ENCODE measurements at places on chromosomes 3 and 15.
A peak's percentile ranks its signal among the peaks of the same experiment; 100 is the strongest.

GRCh38 chr15:59543721-59544547 is 67.6 kb upstream of the GCNT3 start:
- no peak for DNase-seq

DNA sequence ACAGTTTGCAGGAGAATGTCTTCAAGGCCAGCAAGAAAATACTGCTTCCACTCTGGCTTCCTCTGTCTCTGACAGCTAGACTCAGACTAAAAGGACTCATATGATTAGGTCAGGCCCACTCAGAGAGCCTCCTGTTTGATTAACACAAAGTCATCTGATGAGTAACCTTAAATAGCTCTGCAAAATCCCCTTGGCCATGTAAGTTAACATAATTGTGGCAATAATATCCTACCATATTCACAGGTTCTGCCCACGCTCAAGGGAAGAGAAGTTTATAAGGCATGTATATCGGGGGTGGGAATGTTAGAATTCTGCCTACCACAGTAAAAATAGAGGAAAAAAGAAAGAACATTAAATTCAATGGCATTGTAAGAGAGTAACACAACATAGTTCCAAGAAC is 20.6 kb upstream of the HHATL start:
- no peak for DNase-seq

DNA sequence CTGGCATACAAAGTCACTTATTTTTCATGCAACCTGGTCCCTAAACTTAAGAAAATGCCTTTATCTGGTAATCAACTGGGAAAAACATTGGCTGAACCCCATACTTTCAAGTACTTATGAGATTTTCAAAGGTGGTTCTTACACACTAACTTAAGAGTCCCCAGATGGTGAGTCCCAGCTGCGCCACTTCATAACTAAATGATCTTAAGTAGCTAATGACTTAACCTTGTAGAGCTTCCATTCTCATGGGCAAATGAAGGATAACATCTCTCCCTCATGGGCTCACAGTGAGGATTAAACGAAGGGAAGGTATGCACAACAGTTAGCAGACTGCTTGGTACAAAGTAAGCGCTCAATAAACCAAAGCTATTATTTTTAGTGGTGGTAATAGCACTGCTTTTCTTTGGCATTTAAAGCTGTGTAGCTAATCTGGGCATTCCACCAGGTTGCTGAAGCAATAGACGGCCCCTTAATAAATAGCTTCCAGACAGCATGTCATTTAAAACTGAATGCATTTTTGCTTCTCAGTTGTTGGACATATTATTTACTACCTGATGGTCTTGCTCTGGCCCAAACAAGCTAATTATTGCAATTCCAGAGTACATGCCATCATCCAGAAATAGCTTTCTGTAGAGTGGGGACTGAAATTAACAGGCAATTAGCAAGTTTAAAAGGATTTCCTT is 55.4 kb downstream of the LIPC start:
- DNase-seq, result no peak

GRCh38 chr3:197718891-197719290 is 17.8 kb downstream of the RUBCN start:
- no peak for DNase-seq

- no peak for DNase-seq
Observed at GRCh38 chr15:86595741-86596140, 516.1 kb downstream of the AGBL1 start.

DNA sequence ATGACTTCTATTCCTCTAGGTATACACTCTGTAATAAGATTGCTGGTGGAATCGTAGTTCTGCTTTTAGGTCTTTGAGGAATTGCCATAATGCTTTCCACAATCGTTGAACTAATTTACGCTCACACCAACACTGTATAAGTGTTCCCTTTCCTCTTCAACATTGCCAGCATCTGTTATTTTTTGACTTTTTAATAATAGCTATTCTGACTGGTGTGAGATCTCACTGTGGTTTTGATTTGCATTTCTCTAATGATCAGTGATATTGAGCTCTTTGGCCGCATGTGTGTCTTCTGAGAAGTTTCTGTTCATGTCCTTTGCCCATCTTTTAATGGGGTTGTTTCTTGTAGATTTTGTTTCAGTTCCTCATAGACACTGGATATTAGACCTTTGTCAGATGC is 12.8 kb downstream of the NXPE3 start:
- DNase-seq, result no peak

DNA sequence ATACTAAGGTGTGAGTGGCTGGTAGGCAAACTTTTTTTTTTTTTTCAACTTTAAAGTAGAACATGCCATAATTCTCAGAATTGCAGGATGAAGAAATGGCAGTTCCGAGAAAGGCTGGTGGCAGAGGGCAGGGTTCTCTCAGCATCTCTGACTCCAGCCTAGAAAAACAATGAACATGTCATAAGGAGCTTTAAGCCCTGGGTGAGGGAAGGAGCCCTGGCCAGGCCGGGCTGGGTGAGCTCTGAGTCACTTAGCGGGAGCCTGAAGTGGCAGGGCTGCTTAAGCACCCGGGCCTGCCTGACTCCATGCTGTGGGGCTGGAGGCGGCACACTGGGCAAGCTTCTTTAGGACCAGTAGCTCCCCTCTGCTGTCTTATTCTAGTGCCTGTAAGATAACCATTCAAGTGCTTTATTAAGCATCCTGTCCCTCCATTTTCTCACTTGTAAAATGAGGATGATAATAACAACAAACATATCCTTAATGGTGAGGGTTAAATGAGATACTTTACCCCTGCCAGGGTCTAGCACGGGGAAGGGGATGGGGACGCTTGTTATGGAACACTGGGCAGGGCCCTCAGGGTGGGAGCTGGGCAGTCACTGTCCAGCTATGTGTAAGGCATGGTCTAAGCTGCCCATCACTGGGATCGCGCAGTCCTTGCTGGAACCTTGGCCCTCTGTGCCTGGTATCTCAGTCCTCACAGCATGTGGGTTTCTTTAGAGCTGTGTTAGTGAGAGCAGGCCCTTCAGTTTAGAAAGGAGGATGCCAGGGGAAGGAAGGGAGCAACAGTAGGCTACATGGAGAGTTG is 18.4 kb downstream of the SMAD6 start:
- DNase-seq, result no peak

DNA sequence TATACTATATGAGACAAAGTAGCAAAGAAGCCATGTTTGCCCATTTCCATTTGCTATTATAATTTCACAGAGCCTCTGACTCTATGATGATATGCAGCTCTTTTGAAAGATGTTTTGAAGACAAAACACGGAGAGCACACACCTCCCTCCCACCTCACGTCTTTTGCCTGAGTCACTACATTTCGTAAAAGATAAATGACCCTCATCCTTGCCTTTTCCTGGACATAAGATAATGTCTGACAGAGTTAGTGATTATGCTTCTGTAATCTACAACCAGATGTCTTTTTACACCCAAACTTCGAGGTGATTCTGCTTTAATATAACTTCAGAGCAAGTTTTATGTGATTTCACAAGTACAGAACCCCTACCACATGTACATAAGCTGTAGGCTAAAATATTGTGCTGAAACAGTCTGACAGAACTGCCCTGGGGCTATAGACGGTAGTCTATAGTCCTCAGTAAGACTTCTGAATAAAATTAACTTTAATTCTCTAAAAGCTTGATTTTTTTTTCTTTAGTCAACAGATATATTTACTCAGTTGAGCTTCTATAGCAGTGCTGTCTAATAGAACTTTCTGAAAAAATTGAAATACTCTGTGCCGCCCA is 99.9 kb downstream of the CD200R1L start:
- DNase-seq, result no peak

DNA sequence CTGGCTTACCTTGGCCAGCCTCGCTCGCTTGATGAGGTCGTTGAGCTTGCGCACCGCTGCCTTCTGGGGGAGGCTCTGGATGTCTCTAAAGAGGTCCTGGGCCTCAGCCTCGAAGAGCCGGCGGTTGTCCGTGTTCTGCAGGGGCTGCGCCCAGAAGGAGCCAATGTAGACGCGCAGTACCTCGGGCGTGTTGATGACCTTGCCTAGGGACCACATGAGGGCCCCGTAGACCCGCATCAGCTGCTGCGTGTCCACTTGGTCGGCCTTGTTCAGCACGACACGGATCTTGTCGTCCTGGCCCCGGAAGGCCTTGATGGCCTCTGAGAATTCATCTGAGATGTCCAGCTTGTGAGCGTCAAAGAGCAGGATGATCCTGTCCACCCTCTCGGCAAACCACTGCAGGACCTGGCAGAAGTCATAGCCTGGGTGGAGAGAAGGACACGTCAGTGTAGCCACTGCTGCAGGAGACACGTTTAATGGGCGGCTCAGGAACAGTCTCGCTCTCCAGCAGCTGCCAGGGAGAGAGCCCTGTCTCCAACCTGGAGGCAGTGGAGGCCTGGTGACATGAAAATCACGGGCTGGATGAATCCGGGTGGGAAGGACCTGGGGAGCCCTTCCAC is 25.5 kb upstream of the SPTBN5 start:
- DNase-seq, result no peak

DNA sequence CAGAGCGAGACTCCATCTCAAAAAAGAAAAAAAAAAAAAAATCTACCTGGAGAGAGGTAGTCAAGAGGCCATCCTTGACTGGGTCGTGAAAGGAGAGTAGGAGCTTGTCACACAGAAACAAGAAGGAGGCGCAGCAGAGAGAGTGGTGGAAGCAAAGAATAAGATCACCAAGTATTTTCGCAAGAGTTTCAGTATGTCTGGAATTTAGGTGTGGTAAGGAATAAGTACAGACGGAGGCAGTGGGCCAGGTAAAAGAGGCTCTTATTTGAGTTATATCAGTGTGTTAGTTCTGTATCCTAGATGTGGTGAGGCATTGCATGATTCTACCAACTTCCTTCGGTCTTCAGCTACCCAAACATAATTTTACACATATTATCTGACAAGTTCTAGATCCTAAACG is 14.6 kb upstream of the ATP10A start:
- DNase-seq, result no peak

DNA sequence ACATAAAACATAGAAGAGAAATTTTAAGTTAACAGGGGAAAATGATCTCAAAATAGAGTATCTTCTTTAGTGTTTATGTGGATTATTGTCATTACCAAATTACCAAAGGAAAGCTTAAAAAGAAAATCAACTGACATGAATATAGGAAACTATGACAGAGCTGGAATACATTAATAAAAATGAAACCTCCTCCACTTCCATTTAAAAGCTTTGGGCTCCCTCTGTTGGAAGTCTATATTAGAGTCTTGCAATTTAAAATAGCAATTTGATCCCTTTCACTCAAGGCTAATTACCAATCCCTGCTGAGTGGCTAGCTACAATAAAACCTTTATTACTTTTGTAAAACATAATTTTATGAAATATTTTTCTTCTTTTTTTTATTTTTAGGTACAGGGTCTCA is 61.4 kb upstream of the IMPG2 start:
- peak; percentile 14 for DNase-seq

GRCh38 chr3:122955916-122956692 is 71.5 kb downstream of the SEMA5B start:
- no peak for DNase-seq

DNA sequence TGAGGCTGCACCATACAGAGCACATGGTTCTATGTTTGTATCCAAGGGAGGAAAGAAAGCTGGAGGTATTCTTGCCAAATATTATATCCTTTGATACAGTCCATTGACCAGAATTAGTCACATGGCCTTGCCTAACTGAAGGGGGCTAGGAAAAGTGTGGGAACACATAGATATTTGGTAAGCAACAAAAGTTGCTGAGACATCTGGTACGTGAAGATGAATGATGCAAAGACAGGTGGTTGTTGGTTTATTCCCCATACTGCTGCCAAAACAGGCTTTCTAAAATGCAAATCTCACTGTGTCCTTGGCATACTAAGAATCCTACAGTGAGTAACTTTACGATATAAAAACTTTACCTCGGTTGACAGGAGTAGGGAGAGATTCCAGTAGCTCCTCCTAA is 162.2 kb downstream of the VGLL3 start:
- DNase-seq, result no peak

- peak; percentile 53 for DNase-seq
Observed at GRCh38 chr3:173938159-173938558, 540.6 kb downstream of the NLGN1 start.

All from G401 (cell line).